Hematopoietic multipotent progenitor cell treated with erythropoietin and hydrocortisone succinate and interleukin-3 and kit ligand, for 15 days (in vitro differentiated cells): ENCODE measurements at places on chromosomes 7 and 10.

DNA sequence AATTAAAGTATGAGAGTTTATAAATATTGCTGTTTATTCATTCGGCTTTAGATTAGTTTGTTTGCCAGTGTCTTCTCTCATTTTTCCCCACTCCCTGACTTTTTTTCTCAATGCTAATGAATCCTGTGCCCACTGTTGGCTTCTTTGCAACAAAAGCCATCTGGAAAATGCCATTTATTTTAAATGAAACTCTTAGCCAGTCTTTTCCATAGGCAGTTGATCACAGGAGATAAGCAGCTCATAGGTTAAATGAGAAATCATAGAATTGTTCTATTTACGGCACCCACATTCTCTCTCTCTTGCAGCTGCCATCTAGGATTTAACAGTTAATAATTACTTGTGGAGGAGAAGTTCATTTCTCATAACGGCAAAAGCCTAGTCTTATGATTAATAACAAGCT is 249.3 kb upstream of the POM121L12 start:
- DNase-seq, result no peak

- no peak for DNase-seq
Observed at GRCh38 chr10:83302623-83303022, 836.7 kb upstream of the GHITM start.

GRCh38 chr10:100653957-100654781 is 91.2 kb upstream of the PAX2 start:
- DNase-seq, result no peak

GRCh38 chr7:134495546-134495945 is 31.8 kb upstream of the AKR1B10 start:
- DNase-seq, result no peak
